ENCODE measurements at places on chromosomes 1 and 21.

- DNase-seq, result no peak
Observed at GRCh38 chr1:200897259-200897658, 2.6 kb downstream of the INAVA start.

DNA sequence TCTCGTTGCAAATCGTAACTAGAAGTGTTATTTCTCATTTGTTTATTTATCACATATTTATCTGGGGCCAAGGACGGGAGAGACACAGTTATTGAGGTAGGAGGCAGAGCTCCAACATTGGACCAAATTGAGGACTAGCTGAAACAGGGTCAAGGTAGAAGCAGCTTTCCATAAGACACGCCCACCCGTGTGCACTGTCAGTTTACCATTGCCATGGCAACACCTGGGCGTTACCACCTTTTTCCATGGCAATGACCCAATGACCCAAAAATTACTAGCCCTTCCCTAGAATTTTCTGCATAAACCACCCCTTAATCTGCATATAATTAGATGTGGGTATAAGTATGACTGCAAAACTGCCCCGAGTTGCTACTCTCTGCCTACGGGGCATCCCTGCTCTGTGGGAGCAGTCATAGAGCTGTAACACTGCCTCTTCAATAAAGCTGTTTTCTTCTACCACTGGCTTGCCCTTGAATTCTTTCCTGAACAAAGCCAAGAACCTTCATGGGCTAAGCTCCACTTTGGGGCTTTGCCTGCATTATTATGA is 72.7 kb downstream of the FBXO2 start:
- no peak for DNase-seq

- no peak for DNase-seq
Observed at GRCh38 chr1:185396126-185396525, 79.1 kb upstream of the IVNS1ABP start.

- no peak for DNase-seq
Observed at GRCh38 chr1:183310753-183311479, 107.3 kb downstream of the NMNAT2 start.

- no peak for DNase-seq
Observed at GRCh38 chr1:225596736-225597135, 56.2 kb downstream of the ENAH start.

DNA sequence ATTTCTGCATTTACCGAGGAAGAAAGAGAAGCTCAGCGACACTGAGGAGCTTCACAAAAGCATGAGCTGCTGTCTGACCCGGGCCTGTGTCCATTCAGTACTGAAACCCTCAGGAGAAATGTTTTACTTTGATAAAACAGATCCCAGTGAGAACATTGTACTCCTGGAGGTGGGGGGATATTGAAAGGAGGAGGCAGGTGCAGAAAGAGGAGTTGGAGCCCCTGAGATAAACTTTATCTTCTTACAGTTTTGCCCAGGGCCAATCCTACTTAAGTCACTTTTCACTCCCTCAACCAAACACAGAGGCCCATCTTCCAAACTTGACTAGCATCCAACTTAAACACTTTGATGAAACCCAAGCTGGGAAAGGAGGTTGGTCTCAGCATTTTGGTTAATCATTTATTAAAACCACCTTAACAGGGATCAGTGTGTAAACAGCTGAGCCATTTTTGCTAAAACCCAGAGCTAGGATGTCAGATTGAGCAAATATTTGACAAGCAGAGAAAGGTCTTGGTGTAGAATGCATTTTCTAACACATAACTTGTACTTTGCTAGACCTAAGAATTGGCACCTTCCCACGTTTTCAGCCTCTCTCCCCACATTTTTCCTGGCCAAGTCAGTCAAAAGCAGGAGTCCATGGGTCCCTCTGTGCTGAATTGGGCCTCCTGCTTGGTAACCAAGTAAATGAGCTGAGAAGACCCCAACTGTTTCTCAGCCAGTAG is 32.5 kb upstream of the SARS1 start:
- DNase-seq, result no peak
